ENCODE measurements at places on chromosomes 1 and 21.
A peak's percentile ranks its signal among the peaks of the same experiment; 100 is the strongest.

GRCh38 chr1:22259551-22260282, 116.8 kb upstream of the WNT4 start:
- no peak for DNase-seq
- H3K27me3 ChIP-seq: peaks cover 5% of the 10 kb centered on the region
- H3K4me3 ChIP-seq: no peak overlapping the region
- no peaks in the 10 kb centered on the region for H3K4me1 ChIP-seq

- peaks cover 3% of the 10 kb centered on the region for H3K36me3 ChIP-seq
- H3K4me1 ChIP-seq: peaks cover 34% of the 10 kb centered on the region
- peak overlapping the region; percentile 72 for H3K27ac ChIP-seq
Measured at GRCh38 chr21:45073301-45074047, 906 bp upstream of the ADARB1 start.

GRCh38 chr21:42970946-42971653, 3.3 kb upstream of the PKNOX1 start:
- no peak overlapping the region for H3K27ac ChIP-seq
- no peak overlapping the region for H3K4me3 ChIP-seq
- H3K4me1 ChIP-seq: peaks cover 12% of the 10 kb centered on the region
- peaks cover 3% of the 10 kb centered on the region for H3K36me3 ChIP-seq
- no peaks in the 10 kb centered on the region for H3K27me3 ChIP-seq
- no peak for DNase-seq

DNA sequence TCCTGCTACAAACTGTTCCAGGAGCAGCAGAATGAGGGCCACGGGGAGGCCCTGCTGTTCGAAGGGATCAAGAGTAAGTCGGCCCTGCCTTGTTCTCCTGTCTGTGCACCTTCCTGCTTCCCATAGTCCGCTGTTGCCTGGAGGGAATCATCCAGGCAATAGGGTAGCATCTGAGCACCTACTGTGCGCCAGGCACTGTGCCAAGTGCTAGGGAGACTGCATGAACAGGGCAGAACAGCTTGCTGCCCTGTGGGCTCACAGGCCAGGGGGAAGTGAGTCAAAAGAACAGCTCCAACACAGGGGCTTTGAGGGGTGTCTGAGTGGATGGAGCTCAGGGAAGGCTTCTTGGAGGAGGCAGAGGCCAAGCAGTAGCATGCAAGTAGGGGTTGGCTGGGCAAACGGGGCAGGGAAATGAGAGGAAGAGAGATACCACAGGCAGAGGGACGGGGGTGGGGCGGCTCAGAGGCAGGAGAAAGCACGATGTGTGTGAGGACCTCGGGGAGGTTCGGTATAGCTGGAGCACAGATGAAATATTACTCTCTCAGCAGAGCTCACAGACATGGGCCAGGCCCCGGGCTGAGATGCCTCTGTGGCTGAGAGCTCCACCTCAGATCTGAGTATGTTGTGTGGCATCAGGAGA, 15.5 kb upstream of the PADI6 start:
- H3K4me3 ChIP-seq: no peak overlapping the region
- DNase-seq: no peak
- H3K36me3 ChIP-seq: no peaks in the 10 kb centered on the region
- H3K27me3 ChIP-seq: peaks cover 1% of the 10 kb centered on the region
- no peak overlapping the region for H3K27ac ChIP-seq
- no peaks in the 10 kb centered on the region for H3K4me1 ChIP-seq

GRCh38 chr1:185880779-185881333, 146.7 kb downstream of the HMCN1 start:
- H3K4me1 ChIP-seq: no peaks in the 10 kb centered on the region
- no peak overlapping the region for H3K27ac ChIP-seq
- H3K4me3 ChIP-seq: no peak overlapping the region
- no peaks in the 10 kb centered on the region for H3K36me3 ChIP-seq
- no peaks in the 10 kb centered on the region for H3K27me3 ChIP-seq

DNA sequence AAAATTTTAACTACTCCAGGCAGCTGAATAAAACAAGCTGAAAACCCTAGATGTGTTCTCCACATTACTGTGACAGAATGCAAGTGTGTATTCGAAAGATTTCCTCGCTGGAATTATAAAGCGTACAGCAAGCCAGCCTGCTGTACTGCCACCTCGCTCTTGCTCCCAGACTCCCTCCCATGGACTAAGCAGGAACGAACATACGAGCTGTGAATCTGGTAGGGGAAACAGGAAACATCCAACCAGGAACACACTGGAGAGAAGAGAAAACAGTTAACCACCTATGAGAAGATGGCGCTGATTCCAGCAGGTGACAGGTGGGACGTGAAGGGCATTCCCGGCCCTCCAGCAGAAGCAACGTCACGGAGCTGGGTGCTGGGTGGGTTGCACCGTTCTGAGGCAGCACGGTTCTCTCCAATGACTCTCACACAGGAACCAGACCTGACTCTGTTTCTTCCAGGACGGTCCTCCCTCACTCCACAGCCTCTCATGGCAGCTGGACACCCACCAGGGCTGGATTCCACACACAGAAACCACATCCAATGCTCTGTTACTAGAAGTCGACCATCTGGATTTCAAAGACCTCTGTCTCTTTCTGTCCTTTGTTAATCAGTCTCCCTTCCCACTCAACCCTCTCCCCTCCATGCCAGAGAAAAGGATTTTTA, 219.2 kb downstream of the RERE start:
- H3K27ac ChIP-seq: no peak overlapping the region
- no peak for DNase-seq
- H3K27me3 ChIP-seq: no peaks in the 10 kb centered on the region
- no peak overlapping the region for H3K4me3 ChIP-seq
- peaks cover 22% of the 10 kb centered on the region for H3K36me3 ChIP-seq

DNA sequence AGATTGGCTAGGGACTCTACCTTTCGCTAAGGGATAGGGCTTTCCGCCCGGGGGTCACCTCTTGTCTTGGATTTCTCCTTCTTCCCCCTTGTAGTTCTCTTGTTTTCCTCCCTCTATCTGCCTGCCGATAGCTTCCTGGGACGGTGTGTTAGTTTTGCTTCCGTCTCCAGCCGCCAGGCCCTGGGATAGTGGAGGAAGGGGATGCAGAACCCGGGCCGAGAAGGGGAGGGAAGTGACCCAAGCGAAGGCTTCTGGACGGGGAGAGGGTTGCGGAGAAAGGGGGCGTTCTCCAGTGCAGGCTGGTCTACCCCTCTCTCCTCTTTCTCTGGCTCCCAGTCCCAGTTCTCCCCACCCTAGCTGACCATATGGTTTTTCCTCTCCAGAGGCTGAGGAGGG, 871 bp downstream of the TUFT1 start:
- peaks cover 6% of the 10 kb centered on the region for H3K27me3 ChIP-seq
- peaks cover 26% of the 10 kb centered on the region for H3K4me1 ChIP-seq
- H3K36me3 ChIP-seq: no peaks in the 10 kb centered on the region
- H3K4me3 ChIP-seq: peak overlapping the region; percentile 93
- DNase-seq: no peak

DNA sequence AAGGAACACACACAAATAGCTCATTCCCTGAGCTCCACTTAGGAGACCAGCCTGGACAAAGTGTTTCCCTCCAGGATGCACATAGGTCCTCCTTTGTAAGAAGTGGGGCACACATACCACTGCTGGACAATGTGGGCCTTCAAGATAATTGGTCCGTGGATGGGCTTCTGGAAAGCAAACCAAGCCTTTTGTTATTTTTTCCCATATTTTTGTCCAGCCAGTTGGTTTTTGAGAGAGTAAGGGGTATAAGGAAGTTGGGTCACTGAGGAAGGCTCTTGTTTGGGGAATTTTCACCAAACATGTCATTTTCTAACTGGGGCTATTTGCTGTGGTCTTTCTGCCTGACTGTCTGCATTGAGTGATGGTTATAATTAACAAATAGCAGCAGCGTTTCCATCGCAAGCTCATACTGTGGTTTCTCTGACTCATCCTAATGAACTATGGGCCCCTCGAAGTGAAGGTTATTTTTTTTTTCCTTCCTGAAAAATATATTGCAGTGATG, 306.3 kb upstream of the DUSP10 start:
- peaks cover 4% of the 10 kb centered on the region for H3K4me1 ChIP-seq
- H3K27ac ChIP-seq: no peak overlapping the region
- DNase-seq: no peak
- no peaks in the 10 kb centered on the region for H3K36me3 ChIP-seq
- H3K27me3 ChIP-seq: no peaks in the 10 kb centered on the region

DNA sequence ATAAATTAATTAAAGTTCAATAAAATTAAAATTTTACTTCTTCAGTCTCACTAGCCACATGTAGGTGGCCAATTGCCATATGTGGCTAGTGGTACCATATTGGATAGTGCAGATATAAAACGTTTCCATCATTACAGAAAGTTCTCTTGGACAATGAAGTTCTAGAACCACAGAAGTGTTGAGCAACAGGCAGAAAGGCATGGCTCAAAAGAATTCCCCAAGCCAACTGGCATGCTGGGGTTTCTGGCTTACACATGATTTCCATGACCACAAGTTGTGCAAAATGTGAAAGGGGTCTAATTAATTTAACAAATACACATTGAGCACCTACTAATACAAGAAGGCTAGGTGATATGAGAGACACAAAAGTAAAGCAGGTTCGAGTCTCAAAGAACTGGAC, 72.2 kb upstream of the CDC42BPA start:
- no peaks in the 10 kb centered on the region for H3K36me3 ChIP-seq
- H3K4me1 ChIP-seq: no peaks in the 10 kb centered on the region
- H3K27ac ChIP-seq: no peak overlapping the region
- no peak for DNase-seq
- H3K27me3 ChIP-seq: peaks cover 5% of the 10 kb centered on the region
- no peak overlapping the region for H3K4me3 ChIP-seq

DNA sequence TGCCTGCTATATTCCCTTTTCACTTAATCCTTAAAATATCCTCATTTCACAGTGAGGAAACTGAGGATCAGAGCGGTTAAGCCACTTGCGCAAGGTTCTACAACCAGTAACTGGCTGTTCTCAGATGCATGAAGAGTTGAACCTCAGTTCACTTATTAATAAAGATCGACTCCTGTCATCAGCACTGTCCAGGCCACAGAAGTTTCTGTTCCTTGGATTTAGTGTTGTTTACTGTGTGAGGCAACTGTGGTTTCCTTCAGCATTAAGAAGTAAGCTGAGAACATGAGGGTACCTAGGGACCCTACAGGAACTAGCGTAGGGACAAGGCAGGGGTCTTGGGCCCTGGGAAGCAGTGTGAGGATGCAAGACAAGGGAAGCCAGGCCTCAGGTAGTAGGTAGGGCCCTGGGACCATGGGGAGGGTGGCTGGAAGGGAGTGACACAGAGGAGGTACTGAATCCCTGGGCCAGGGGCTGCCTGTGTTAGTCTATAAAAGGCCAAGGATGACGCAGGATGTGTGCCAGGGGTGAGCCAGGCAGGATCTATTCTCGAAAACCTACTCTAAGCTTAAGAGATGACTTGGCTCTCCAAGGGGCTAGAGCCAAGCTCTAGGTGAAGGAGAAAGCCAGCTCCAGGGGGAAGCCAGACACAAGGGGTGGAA, 181.2 kb upstream of the CSF3R start:
- no peaks in the 10 kb centered on the region for H3K4me1 ChIP-seq
- H3K27ac ChIP-seq: no peak overlapping the region
- H3K4me3 ChIP-seq: no peak overlapping the region
- no peak for DNase-seq
- H3K36me3 ChIP-seq: no peaks in the 10 kb centered on the region

- DNase-seq: peak; percentile 9
- H3K4me3 ChIP-seq: no peak overlapping the region
- no peak overlapping the region for H3K27ac ChIP-seq
- H3K27me3 ChIP-seq: peaks cover 29% of the 10 kb centered on the region
- H3K4me1 ChIP-seq: no peaks in the 10 kb centered on the region
- no peaks in the 10 kb centered on the region for H3K36me3 ChIP-seq
Measured at GRCh38 chr1:201230676-201231075, 40.1 kb downstream of the IGFN1 start.

GRCh38 chr1:161367684-161368400, at the start of gene CFAP126:
Gene CFAP126, minus strand, starts transcription at chr1:161367876. Its CDS starts 8 bp downstream, at chr1:161367868.
- peak; percentile 45 for DNase-seq
- peaks cover 30% of the 10 kb centered on the region for H3K36me3 ChIP-seq
- H3K4me1 ChIP-seq: peaks cover 14% of the 10 kb centered on the region
- no peak within 1 kb of the TSS for H3K27ac ChIP-seq
- H3K27me3 ChIP-seq: no peaks in the 10 kb centered on the region

- no peaks in the 10 kb centered on the region for H3K27me3 ChIP-seq
- H3K4me3 ChIP-seq: no peak overlapping the region
- no peak for DNase-seq
- no peaks in the 10 kb centered on the region for H3K4me1 ChIP-seq
- H3K27ac ChIP-seq: no peak overlapping the region
Measured at GRCh38 chr1:162970021-162970420, 99.1 kb upstream of the RGS4 start.

- H3K4me1 ChIP-seq: no peaks in the 10 kb centered on the region
- peaks cover 10% of the 10 kb centered on the region for H3K27me3 ChIP-seq
- H3K27ac ChIP-seq: no peak overlapping the region
- H3K36me3 ChIP-seq: no peaks in the 10 kb centered on the region
- no peak overlapping the region for H3K4me3 ChIP-seq
Measured at GRCh38 chr1:30606166-30606565, 117.2 kb downstream of the MATN1 start.
